NCI-H1436 treated with DMSO at 0.1 percent for 48 hours (cell line): ENCODE measurements at places on chromosomes 12 and 14.

GRCh38 chr12:128571906-128572810, 251.6 kb downstream of the SLC15A4 start:
- no peak for DNase-seq

DNA sequence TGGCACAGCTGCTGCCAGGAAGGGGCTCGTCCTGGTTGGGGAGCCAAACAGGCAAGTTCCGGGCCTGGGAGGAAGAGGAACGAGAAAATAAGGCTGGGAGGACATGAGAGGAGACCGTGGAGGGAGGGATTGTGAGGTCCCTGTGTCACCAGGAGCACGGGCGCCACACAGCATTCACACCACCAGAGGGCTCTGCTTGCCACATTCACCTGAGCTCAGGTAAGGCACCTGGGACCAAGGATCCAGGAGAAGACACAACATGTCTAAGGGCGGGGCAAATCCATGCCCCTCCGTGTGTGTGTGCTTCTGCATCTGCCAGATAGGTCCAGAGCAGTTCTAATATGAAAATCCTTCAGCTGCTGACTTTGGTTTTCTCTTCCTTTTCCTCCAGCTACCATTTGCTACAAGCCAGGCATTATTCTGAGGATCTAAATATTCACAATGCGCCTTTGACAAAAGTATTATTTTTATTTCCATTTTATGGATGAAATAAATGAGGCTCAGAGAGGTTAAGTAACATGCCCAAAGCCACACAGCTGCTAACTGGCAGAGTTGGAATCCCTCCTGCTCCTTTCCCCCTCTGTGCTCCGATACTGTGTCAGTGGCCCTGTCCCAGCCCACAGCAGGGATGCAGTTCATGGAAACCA, 14.6 kb downstream of the RAPGEF3 start:
- peak; percentile 17 for DNase-seq

DNA sequence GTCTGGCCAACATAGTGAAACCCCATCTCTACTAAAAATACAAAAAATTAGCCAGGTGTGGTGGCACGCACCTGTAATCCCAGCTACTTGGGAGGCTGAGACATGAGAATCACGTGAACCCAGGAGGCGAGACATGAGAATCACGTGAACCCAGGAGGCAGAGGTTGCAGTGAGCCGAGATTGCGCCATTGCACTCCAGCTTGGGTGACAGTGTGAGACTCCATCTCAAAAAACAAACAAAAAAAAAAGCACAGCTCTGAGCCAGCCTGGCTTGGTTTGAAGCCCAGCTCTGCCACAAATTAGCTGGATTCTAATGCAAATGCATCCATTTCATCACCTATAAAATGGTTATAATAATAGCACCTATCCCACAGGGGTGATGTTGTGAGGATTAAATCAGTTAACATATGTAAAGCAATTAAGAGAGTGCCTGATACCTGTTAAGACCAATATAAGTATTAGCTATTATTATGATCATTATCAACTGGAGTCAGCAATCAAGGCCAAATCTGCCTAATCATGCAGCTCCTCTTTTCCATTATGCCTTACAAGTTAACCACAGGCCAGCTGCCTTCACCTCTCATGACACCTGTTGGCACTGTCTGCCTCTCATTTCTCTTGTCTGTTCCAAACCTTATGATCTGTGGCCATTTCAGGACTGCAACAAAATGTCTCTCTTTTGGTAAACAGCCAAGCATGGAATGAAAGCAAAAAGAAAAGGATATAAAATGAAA, 2.1 kb downstream of the GNPTAB start:
- no peak for DNase-seq

- no peak for DNase-seq
Measured at GRCh38 chr12:58310809-58311622, 369.6 kb downstream of the ATP23 start.

DNA sequence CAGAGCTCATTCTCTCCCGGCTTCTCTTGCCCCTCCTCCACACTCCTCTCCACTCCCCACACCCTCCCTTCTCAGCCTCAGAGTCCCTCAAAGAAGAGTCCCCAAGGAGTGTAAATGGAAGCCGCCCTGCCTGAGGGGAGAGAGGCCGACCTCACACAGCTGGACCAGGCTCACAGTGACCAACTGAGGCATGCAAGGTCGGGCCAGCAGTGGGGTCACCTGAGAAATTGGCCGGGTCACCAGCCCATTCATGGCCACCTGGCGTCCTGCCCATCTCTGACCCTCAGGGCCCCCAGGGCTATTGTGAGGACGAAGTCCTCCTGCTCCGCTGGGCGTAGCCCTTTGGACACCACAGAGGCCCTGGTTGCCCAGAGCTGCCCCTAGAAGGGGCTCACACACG, 49.5 kb upstream of the NUAK1 start:
- no peak for DNase-seq

- no peak for DNase-seq
Measured at GRCh38 chr14:89384023-89384422, 33.0 kb downstream of the FOXN3 start.

- DNase-seq = no peak
Measured at GRCh38 chr12:28192125-28192524, 1.9 kb downstream of the CCDC91 start.

DNA sequence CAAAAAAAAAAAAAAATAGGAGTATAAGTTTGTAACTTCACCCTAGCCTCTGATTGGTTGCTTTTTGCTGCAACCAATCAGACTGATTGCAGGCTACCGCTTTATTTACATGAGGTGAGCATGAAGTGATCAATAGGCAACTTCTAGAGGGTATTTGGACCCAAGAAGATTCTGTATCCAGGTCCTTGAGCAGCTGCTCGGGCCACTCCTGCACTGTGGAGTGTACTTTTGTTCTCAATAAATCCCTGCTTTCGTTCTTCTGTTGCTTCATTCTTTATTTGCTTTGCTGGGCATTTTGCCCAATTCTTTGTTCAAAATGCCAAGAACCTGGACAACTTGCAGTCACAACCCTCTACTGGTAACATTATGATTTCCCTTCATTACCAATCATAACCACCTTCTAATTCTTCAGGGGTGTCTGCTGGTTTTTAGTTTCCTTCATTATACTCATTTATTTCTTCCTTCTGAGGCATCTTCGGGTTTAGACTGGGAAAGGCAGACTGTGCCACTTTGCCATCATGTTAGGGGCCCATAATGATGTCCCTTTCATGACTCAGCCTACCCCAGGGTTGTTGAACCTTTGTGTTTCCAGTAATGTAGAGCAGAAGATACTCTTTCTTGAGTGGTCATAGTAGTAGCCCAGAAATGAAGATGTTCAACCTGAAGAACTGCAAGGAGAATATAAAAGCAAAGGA, 43.4 kb upstream of the LIMA1 start:
- DNase-seq = no peak

GRCh38 chr14:30756594-30756993, 117.8 kb upstream of the COCH start:
- no peak for DNase-seq

DNA sequence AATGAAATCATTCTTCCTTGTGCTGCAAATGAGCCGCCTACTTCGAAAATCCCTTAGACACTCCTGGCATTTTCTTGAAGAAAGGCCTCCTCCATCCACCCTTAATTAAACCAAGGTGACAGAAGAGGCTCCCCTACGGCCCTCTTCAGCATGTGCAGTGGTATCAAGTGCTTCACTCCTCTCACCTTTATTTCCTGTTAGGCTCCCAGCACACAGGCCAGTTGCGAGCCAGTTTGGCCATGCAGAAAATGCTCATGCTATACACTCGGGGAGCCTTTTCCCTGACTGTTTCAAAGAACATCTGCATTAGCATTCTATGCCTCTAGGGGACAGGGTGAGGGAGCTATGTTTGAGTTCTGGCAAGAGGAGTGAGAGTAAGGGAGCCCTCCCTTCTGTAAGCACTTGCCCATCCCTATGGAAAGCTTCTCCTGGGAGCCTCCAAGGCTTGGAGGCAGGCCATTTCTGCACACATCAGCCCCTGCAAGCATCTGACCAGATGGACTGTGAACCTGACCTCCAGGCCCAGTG, 291.5 kb downstream of the RPS29 start:
- no peak for DNase-seq

GRCh38 chr12:38490941-38491340, 174.4 kb downstream of the ALG10B start:
- no peak for DNase-seq

GRCh38 chr12:2336409-2336829, 283.6 kb downstream of the CACNA1C start:
- no peak for DNase-seq

DNA sequence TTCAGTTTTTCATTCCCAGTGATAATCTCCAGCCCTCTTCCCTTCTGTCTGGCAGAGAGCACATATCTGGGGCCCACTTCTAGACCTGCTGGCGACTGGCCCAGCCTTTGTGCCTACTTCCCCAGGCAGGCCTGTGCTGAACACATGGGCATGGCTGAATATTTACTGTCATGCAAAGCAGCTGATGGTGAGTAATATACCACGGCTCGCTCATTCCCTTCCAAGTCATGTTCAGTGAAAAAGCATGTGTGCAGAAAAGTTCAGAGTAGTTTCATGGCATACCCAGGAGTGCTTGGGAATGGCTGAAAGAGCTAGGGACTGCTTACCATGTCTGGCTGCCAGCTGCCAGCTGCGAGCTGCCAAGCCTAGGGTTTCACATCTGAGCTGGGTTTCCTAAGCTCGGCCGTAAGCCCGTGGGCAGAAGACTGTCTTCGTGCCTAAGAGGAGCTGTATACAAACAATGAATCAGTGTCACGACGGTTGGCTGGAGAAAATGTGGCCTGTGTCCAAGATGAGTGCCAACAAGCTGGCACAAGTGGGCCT, 179.9 kb upstream of the PELI2 start:
- no peak for DNase-seq

- no peak for DNase-seq
Measured at GRCh38 chr14:21077672-21078071, 7.6 kb downstream of the ARHGEF40 start.

DNA sequence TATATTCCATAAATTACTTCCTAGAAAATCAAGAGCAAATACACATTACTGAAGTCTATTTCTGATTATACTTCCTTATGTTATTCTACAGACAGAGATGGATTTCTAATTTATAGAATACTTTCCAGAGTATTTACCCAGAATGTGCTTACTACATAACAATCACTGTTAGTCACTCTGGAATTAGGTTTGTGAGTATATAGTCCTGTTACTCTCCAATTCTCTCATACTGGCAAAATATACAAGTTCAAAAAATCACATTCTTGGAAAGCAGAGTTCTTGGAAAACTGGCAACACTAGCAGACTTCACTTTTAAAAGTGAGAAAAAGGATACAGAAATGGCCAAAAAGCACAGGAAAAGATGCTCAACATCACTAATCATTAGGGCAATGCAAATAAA, 7.3 kb downstream of the PPP2R5E start:
- DNase-seq = no peak

GRCh38 chr12:6840330-6840729, 395 bp upstream of the GNB3 start:
- DNase-seq = no peak

DNA sequence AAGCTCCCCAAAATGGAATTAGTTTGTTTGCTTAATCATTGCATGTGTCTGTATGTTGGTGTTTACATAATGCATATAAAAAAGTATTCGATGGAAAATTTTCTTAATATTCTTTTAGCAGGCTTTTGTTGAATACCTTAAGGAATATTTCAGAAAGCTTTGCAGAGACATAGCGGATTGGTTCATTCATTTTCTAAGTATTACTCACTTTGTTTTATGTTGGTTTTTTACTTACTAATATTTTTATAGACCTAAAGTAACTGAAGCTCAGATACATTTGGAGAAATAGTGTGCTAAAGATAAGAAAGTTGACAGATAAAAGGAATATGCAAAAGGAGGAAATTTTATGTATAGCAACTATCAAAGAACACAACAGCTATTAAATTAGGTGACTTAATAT, 191.0 kb downstream of the ERC1 start:
- DNase-seq = no peak

DNA sequence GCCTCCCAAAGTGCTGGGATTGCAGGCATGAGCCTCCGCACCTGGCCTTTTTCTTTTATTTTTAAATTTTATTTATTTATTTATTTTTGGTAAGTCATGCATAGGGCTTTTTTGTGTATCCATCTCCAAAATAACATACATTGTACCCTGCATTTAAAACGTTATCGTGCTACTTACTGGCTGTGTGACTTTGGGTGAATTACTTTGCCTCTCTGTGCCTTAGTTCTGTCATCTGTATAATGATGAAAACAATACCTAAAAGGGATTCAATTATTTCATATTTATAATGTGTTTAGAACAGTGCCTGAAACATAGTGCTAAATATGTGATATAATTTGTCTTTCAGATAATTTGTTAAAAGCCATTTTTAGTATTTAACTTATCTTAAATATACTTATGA, 19.6 kb downstream of the ZCRB1 start:
- no peak for DNase-seq

DNA sequence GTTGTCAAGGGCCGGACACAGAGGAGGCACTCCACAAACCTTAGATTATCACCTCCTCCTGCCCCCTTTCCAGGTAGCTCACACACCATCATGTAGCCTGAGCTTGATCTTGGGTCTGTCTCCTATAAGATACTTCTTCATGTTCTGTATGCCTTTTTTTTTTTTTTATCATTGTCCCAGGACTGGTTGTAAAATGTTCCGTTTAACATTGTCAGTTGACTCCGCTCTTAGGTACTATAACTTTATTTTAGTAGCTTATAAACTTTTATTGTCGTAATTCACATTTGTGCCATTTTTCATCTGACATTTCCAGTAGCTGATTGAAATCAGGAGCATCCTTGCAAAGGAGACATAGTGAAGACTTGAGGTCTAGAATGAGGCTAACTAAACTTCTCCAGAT, 79.9 kb downstream of the SLC15A5 start:
- no peak for DNase-seq

DNA sequence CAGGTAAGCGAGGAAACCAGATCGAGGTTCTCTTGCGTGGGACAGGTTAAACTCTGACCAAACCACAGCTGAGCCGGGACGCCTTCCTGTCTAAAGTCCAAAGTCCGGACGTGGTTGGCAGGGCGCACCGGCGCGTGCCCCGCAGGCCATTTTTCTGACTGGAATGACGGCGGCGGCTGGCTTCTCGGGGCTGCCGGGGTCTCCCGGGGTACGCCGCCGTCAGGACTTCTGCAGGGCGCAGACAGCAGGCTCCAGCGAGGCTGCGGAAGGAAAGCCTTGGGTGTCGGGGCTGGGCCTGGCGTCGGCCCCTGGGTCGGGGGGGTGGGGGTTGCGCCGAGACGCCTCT, 32.8 kb downstream of the MIA2 start:
- DNase-seq = no peak

DNA sequence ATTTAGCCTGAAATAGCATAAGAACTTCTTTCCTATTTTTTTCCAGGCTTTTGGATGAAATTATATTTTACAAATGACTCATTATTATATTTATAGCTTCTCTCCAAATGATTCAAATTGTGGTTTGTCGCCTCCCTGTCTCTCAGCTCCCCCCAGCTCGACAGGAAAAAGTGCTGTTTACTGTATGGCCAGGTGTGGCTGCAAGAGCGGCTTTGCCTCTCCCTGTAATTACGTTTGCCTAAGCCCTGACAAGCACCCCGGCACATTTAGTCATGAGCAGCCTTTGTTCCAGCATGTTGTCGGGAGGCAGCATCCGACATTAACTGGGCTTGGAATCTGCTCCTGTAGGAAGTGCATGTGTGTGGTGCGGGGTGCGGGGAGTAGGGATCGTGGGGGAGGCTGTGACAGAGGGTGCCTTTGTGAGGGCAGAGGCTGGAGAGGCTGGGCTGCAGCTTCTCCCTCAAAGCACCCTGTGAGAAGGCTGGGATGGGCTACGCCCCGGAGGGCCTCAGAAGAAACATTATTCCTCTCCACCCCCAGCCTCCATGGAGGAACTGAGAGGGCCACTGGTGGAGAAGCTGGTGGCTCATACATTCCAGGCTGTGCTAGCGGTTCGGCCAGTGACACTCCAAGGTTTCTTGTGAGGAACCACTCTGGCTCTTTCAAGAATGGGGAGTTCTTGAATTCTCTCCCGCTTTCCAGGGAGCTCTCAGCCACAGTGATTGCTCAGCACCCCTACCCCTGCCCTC, 42.1 kb upstream of the CTDSP2 start:
- DNase-seq = peak; percentile 87
